ENCODE measurements at places on chromosomes 7 and 10.
A peak's percentile ranks its signal among the peaks of the same experiment; 100 is the strongest.

GRCh38 chr7:17719998-17720397 is 220.3 kb downstream of the SNX13 start:
- DNase-seq = no peak

DNA sequence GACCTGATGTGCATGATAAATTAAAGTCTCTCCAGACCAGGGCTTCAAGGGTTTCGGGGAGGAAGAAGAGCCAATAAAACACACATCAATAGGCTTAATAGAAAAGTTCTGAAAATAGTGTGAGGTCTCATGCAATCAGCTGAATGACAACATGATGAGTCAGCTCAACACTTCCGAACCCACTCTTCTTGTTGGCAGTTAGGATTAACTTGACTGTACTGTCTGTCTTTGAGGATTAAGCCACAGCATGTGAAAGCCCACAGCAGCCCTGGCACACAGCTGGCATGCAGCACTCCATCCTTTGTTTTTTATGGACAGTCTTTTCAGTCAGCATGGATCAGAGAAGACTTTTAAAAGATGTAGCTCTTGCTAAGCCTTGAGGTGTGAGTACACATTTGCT is 526.9 kb upstream of the VSTM2A start:
- DNase-seq = no peak

DNA sequence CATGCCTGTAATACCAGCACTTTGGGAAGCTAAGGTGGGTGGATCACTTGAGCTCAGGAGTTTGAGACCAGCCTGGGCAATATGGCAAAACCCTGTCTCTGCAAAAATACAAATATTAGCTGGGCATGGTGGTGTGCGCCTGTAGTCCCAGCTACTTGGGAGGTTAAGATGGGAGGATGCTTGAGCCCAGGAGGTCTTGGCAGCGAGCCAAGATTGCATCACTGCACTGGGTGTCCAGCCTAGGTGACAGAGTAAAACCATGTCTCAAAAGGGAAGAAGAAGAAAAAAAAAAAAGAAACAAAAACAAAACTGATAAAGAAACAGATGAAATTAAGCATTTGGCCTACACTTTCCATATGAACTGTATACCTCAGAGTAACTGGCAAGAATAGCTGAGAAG is 319.2 kb downstream of the PARD3 start:
- peak; percentile 4 for DNase-seq

DNA sequence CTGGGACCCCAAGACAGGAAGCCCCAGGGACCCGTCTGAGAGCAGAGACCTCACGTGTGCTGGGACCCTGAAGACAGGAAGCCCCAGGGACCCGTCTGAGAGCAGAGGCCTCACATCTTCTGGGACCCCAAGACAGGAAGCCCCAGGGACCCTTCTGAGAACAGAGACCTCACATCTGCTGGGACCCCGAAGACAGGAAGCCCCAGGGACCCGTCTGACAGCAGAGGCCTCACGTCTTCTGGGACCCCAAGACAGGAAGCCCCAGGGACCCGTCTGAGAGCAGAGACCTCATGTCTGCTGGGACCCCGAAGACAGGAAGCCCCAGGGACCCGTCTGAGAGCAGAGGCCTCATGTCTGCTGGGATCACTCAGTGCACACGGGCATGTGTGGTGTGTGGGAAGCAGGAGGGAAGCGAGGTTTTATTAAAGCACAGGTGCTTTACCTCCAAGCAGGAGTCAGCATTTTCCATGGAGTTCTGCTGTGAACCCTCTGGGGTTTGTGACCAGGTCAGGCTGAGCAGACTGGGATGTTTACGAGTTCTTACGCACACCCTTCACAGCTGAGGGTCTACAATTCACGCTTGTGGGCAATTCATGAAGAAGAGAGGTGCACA is 590.6 kb downstream of the DNAJB6 start:
- DNase-seq = no peak

GRCh38 chr10:59872892-59873463 is 33.4 kb downstream of the CCDC6 start:
- DNase-seq = peak; percentile 54

DNA sequence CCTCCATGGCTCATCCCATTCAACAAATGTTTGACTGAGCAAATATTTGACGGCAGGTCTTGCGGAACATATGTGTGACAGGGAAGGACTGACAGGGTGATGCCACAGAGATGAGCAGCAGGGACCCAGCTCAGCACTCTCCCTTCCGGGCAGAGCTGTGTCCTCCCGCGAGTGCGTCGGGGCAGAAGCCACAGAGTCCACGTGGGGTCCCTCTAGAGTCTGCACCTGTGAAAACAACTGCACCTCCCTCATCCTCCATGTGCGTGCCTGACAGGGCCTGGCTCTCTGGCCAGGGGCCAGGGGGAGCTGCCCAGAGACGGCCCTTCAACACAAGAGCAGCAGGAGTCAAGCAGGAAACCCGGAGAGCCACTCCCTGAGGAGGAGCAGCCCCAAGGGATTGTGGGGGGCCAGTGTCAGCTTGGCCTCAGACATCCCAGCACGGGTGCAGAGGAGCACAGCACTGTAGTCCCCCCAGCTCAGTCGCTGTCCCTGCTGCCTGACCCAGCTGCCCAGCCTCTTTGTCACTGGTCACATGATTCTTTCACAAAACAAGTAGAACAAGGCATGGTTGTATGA is 83.6 kb upstream of the TMEM72 start:
- DNase-seq = peak; percentile 66

DNA sequence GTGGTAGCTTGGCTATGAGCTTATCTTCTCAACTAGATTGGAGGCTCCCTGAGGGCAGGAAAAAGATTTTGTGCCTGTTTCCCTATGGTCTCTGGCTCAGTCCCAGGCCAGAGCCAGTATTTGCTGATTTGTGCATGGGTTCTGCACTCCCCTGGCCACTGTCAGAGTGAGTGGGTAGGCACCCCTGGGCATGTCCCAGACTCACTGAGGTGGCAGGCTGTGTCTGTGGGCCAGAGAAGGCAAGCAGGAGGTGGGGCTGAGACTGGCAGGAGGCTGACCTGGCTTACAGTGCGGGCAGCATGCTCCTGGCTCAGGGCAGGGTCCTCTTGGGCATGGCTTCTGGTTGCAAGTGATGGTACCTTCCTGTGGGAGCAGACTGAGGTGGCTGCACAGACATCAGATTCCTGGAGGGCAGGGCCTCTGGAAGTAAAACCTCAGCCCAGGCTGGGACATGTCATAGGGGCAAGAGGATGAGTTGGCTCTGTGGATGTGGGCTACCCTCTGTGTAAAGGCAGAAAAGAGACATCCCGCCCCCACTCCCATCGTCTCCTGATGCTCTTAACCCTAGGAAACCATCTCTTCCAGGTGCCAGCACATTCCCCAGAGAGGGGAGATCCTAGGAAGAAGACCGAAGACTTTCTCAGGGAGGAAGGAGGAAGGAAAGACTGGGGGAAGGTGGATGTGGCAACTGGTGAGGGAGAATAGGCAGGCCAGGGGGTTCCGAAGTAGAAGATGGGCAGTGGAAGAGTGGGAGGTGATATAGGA is 4.3 kb downstream of the KCP start:
- DNase-seq = no peak

- no peak for DNase-seq
Observed at GRCh38 chr7:46557295-46557711, 636.2 kb upstream of the IGFBP3 start.

Measured in RPMI8226 (cell line).